ENCODE measurements at places on chromosomes 2 and 18. TPM values are rescaled to one million over a fixed set of nuclear protein-coding genes. Genes with fewer than 3 reads are reported as not detected.

DNA sequence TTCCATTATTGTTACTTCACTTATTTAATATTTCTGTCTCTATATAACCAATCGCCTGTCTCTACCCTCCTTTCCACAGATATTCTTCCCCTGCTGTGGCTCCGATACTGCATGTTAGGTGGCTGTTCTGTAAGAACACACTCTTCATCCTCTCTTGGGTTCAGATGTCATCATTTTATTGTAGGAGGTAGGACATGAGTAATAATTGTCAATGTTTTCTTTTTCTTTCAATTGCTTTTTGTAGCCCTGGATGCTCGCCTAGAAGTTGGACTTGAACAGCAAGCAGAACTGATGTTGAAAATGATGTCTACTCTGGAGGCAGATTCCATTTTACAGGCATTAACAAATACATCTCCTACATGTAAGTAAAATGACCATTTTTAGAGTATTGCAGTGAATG lies 128.6 kb downstream of the BIRC6 start:
- H3K4me3 ChIP-seq, result no peak overlapping the region
- no peak for DNase-seq
- no peak overlapping the region for H3K27ac ChIP-seq
- no peaks in the 10 kb centered on the region for H3K27me3 ChIP-seq
- H3K36me3 ChIP-seq, result peaks cover 34% of the 10 kb centered on the region
- peaks cover 3% of the 10 kb centered on the region for H3K4me1 ChIP-seq

GRCh38 chr2:52821631-52822030 lies 946.0 kb upstream of the CHAC2 start:
- H3K36me3 ChIP-seq, result no peaks in the 10 kb centered on the region
- no peak overlapping the region for H3K27ac ChIP-seq
- no peaks in the 10 kb centered on the region for H3K4me1 ChIP-seq
- DNase-seq, result no peak
- H3K4me3 ChIP-seq, result no peak overlapping the region

CD28 gene
- 52.7 TPM for total RNA-seq

DNA sequence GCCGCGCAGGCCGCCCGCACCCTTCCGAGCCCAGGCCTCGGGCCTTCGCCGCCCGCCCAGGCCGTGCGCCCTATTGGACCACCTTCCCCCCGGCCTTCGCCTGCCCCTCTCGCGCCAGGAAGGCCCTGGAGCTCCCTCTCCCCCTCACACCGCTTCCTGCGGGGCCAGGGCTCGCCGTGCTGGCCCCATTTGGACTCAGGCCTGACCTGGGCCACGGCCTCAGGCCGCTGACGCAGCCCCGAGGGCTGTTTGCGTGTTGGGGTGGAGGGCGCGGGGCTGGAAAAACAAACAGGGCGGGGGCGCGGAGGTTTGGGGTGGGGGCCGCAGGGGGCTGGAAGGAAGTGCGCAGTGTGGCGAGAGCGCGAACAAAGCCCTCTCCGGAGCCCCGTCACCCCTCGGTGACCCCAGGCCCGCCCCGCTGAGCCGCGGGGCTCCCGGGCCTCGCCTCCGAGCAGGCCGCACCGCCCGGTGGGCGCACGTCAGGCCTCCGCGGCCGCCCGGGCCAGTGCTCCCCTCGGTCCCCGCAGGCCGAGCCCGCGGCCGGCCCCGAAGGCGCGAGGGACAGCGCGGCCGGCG lies 12.3 kb upstream of the SIX3 start:
- peaks cover 1% of the 10 kb centered on the region for H3K36me3 ChIP-seq
- peaks cover 14% of the 10 kb centered on the region for H3K4me1 ChIP-seq
- peaks cover 87% of the 10 kb centered on the region for H3K27me3 ChIP-seq
- H3K4me3 ChIP-seq, result no peak overlapping the region

DNA sequence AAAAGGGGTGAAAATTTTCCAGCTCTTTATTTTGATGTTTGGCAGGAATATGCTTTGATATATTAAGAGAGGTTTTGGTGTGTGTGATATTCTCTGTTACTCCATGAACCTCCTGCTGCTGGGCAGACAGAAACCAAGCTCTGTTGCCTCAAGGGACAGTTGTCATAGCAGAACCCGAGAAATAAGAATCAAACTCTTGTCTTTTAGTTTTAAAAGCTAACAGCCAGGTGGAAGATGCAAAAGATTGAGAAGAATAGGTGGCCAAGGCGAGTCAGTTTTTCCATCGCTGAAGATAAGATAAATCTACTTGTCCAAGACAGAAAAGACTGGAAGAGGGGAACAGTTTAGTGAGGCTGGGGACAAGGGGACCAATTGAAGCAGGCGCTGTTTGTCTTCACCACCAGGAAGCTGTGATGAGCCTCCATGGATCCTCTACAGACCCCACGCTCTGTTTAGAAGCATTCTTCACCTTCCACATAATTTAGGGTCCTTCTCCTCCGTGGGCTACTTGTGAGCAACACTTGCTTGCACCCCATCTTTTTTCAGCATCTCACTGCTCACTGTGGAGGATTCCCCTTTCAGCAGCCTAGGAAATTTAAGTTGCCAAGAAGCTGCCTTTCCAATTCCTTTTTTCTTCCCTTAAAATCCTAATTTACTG lies 23.9 kb downstream of the PMAIP1 start:
- peaks cover 21% of the 10 kb centered on the region for H3K4me1 ChIP-seq
- DNase-seq, result no peak

- H3K27ac ChIP-seq, result no peak overlapping the region
- H3K4me3 ChIP-seq, result no peak overlapping the region
- peaks cover 6% of the 10 kb centered on the region for H3K4me1 ChIP-seq
- no peaks in the 10 kb centered on the region for H3K27me3 ChIP-seq
- peaks cover 16% of the 10 kb centered on the region for H3K36me3 ChIP-seq
These were observed 27.6 kb downstream of the BCL2L11 start for GRCh38 chr2:111148225-111148873.

DNA sequence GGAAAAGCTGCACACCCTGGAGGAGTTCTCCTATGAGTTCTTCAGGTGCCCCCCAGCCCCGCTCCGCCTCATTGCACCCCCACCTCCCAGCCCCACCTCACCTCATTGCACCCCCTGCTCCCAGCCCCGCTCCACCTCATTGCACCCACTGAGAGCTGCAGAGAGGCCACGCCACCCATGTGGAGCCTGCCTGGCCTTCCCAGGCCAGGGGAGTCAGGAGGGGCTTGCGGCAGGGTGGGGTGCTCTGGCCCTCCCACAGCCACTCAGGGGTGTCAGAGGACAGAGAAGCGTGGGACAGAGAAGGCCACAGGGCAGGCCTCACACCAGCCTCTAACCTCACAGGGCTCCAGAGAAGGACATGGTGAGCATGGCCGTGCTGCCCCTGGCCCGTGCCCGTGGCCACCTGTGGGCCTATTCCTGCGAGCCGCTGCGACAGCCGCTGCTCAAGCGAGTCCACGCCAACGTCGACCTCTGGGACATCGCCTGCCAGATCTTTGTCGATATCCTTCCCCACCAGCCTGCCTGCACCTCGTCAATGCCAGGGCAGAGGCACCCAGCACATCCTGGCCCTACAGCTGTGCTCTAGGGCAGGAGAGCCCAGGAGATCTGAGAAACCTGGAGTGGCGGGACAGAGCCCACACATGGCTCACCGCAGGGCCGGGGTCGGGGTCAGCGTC lies 15.0 kb upstream of the GPR17 start:
- DNase-seq, result no peak
- no peak overlapping the region for H3K4me3 ChIP-seq
- H3K36me3 ChIP-seq, result no peaks in the 10 kb centered on the region
- H3K4me1 ChIP-seq, result peaks cover 5% of the 10 kb centered on the region
- no peaks in the 10 kb centered on the region for H3K27me3 ChIP-seq

SERPINB13 gene
- total RNA-seq, result not detected

ATP6V1C2 gene
- total RNA-seq, result not detected

GNLY gene
- total RNA-seq, result 22.0 TPM

GRCh38 chr2:64086347-64087082 lies 57.7 kb downstream of the PELI1 start:
- peaks cover 3% of the 10 kb centered on the region for H3K27me3 ChIP-seq
- no peak overlapping the region for H3K4me3 ChIP-seq
- H3K4me1 ChIP-seq, result peaks cover 3% of the 10 kb centered on the region
- no peak overlapping the region for H3K27ac ChIP-seq
- no peak for DNase-seq
- H3K36me3 ChIP-seq, result peaks cover 15% of the 10 kb centered on the region

GRCh38 chr2:167509586-167509985 lies 621.3 kb downstream of the XIRP2 start:
- no peaks in the 10 kb centered on the region for H3K36me3 ChIP-seq

ASIC4 gene
- total RNA-seq, result 0.08 TPM

HOXD10 gene
- total RNA-seq, result not detected

DNA sequence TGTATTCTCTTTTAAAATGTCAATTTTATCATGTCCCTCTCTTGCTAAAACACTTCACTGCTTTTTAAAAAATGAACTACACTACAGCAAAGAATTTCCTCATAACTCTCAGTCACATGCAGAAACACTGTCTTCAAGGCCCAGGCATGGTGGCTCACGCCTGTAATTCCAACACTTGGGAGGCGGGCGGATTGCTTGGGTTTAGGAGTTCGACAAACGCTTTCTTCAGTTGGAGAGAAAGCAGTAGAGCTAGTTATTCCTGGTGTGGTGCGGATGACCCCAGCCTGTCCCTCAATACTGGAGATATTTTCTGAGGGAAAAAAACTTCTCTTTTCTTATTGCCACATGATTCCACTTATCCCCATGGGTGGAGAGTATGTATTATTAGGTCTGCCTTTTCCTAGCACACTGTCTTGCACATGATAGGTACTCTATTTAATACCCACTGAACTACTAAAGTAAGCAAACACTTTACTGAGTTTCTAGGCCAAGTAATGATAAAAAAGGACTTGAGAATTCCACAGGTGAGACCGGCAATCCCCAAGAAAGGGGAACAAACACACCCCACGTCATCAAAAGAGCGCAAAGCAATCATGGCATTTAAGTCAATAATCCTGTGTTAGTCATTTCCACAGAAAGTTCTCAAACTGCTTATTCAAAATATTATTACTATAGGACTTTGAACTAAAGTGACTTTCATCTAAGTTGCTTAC lies 77.1 kb downstream of the SPIRE1 start:
- no peak overlapping the region for H3K27ac ChIP-seq
- DNase-seq, result no peak
- no peaks in the 10 kb centered on the region for H3K4me1 ChIP-seq
- no peak overlapping the region for H3K4me3 ChIP-seq

TMEM17 gene
- total RNA-seq, result not detected
